Right lung (tissue), 10 donors: ENCODE measurements at places on chromosomes 1 and 21. TPM values are rescaled to one million over a fixed set of nuclear protein-coding genes. Genes with fewer than 3 reads are reported as not detected.

GRCh38 chr21:41931041-41931451 lies 22.8 kb downstream of the C2CD2 start:
- no peak for DNase-seq

DNA sequence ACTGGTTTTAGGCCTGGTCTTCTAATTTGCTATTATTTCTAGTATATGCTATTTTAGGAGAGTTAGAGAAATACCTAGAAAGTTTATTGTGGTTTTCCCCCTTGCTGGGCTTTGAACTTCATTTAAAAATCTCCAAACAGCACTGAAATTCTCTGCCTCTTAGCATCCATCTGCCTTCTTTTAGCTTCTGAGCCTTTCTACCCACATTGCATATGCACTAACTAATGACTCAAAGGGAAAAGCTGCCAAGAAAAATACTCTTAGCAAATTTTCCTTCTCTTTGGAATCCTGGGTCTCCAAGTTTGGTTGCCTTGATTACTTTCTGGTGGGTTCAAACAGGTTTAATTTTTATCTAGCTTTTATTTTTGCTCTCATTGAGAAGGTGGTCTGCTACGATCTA lies 408.4 kb upstream of the PTBP2 start:
- DNase-seq = no peak

- no peak for DNase-seq
Measured at GRCh38 chr1:8249838-8250237, 68.1 kb upstream of the SLC45A1 start.

GRCh38 chr1:205928317-205928716 lies 14.9 kb downstream of the SLC26A9 start:
- no peak for DNase-seq

DNA sequence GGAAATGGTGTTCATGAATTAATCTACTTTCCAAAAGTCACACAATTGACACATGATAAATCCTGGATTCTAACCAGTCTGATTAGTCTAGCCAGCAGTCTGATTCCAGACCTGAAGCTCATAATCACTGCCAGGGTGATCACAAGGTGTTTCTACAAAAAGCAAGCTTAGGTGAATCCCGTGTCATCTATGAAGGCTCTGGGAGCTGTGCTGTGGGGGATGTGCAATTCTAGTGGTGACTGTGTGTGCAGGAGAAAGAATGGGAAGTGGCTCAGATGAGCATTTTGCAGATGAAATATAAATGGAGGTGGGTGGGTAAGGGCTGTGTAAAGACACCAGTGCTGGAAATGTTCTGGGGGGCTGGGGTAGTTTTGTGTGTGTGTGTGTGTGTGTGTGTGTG lies 1.8 kb upstream of the NPPB start:
- no peak for DNase-seq

GRCh38 chr1:243267914-243268653 lies 12.2 kb downstream of the SDCCAG8 start:
- no peak for DNase-seq

DNA sequence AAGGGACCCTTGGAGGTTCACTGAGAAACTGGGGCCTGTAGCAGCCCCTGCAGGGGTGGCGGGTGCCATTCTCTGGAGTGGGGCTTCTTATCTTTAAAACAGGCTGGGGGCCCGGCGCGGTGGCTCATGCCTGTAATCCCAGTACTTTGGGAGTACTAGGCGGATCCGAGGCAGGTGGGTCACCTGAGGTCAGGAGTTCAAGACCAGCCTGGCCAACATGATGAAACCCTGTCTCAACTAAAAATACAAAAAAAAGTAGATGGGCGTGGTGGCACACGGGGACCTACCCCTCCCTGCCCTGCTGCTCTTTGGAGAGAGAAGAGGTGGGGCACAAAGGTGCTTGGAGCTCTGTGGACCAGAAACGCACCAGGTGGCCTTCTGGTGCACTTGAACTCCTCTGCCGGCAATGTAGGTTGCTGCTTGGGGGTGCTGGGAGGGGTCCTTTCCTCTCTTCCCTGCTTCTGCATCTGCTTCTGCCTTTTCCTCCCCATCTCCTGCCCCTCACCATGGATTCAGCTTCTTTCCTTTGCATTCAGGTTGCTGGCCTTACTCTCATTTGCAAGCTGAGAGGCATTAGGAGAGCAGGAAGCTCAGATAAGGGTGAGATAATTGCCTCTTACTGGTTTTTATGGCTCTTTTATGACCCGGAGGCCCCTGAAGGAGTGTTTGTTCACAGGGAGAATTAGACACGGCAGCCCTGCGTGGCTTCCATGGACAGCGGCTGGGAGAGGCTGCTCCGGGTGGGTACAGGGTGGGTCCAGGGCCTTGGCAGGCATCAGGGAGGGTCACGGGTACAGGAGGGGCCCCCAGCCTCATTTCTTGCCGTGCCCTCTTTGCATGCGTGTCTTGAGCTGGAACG lies 57.4 kb downstream of the ARHGEF10L start:
- no peak for DNase-seq

DNA sequence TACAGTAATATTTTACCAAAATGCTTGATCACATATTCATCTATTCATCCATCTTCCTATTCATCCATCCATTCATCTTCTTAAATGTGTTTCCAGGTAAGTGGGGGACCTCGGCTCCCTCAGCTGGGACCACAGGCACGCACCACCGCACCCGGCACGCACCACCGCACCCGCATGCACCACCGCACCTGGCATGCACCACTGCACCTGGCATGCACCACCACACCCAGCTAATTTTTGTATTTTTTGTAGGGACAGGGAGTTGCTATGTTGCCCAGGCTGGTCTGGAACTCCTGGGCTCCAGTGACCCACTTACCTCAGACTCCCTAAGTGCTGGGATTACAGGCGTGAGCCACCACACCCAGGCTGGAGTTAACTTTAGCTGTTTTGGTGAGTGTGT lies 21.2 kb downstream of the ACTRT2 start:
- no peak for DNase-seq

Gene NPHS2
- not detected for polyA plus RNA-seq

Gene HFM1
- 11.7 TPM for polyA plus RNA-seq
